ENCODE measurements at places on chromosomes 7 and 10. TPM values are rescaled to one million over a fixed set of nuclear protein-coding genes. Genes with fewer than 3 reads are reported as not detected.

Gene CRYGN
- 0.59 TPM for total RNA-seq

Gene VAX1
- not detected for total RNA-seq

Gene IDI2
- not detected for total RNA-seq

DNA sequence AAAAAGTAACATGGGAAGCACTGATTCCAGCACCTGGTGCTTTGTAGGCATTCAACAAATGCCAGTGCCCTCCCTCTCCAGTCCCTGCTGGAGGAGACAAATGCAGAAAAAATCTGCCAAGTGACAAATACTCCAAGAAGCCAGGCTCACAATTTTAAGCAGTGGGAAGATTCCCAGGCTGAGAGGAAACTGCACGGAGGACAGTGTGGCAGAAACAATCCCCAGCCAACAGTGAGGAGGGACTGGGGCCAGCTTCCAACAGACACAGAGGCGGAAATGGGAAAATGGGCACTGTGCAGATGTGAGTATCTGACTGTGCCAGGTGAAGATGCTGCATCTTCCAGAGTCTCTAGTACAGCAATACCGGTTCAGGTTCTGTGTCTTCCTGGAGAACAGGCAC, 106.3 kb downstream of the SLIT1 start:
- DNase-seq, result no peak

DNA sequence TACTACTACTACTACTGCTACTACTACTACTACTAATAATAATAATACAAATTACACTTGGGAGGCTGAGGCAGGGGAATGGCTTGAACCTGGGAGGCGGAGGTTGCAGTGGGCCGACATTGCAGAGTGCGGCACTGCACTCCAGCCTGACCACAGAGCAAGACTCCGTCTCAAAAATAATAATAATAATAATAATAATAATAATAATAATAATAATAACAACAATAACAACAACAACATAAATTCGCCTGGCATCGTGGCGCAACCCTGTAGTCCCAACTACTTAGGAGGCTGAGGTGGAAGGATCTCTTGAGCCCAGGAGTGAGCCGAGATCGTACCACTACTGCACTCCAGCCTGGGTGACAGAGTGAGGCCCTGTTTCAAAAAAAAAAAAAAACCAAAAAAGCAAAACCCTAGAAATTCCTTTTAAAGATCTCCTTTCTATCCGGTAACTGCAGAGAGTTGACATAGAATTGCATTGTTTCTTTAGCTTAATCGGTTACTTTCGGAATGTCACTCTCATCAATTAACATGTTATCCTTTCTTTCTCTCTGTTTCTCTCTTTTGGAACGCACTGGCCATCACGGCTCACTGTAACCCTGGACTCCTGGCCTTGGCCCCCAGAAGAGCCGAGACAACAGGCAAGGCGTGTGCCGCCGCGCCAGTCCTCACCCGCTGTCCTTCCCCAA, 972 bp downstream of the PHYH start:
- DNase-seq, result no peak

- DNase-seq, result no peak
Observed at GRCh38 chr10:111101796-111102195, 25.0 kb downstream of the ADRA2A start.

DNA sequence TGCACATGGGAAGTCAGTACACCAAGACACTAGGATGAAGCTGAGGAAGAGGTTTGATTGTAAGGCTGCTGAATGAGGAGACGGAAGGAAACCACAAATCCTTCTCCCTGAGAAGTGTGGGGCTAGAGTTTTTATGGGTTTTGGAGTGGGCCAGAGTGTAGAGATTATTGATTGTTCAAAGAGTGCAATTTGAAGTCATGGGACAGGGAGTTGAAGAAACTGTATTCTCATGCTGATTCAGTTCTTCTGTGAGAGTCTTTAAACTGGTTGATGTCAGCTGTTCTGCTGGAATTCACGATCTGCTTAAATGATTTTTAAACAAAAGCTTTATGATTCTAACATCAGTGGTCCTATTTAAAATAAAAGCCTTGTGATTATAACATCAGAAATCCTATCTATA, 91.2 kb downstream of the CSTF2T start:
- DNase-seq, result no peak

DNA sequence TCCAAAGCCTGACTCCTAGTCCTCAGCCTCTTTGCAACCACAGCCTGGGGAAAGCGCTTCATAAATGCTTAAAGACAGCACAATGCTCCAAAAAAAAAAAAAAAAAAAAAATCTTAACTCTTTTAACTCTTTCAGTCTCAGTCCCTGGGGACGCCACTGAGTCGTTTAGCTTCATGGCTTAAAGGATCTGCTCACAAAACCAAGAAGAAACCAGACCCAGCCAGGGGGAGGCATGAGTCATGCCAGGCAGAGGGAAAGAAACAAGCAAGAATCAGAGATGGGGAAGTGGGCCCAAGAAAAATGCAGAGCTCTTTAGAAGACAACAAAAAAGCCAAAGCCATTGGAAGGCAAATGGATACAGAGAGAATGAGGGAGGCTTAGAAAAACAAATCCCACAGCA, 32.5 kb upstream of the DOCK1 start:
- DNase-seq, result peak; percentile 25

DNA sequence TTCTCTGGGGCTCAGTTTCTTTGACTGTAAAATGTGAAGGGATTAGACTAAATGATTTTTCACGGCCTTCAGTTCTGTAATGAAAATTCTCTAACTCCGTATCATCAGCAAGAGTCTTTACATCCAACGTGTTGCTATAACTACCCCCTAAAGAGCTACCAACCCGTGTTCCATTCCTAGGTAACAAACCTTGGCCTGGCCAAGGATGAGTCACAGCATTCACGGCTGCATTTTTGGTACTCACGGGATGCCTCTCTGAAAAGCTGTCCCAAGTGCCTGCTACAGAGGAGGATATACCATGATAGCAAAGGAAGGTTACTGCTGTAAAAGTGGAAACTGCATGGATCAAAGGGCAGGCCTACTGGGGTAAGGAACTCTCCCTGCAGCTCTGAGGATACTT, 5.9 kb downstream of the LRRC4 start:
- DNase-seq, result no peak

DNA sequence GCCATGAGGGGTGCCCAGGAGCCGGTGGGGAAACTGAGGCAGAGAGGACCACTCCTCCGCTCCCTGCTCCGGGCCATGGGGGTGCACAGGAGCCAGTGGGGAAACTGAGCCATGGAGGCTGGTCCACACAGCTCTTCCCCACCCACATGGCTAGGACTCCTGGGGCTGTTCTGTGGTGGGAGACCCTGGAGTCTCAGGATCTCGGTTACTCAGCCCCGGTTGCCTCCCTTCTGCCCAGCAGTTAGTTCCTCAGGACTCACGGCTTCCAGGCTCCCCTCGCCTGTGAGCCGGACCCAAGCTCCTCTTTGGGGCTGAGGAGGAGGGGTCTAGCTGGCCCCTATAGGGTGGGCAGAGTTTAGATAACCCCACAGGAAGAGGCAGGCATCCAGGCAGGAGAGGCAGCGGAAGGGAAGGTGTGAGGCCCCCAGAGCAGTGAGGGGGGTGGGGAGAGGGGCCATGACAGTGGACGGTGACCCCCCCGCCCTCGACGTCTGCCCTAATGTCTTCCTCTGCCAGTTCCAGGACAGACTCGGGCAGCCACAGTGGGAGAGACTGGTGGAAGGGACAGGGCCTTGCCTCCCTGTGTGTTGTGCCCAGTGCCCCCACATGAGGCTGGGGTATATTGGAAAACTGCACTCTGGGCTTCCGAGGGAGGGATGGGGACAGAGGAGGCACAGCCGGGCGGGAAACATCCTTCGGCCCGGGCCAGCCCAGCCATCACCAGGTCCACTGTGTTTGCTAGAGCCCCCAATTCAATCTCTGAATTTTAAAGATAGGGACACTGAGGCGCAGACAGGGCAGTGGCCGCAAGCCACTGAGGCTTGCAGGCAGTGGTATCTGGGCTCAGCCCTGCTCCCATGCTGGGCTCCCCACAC, 4.3 kb downstream of the ELFN1 start:
- DNase-seq, result no peak

DNA sequence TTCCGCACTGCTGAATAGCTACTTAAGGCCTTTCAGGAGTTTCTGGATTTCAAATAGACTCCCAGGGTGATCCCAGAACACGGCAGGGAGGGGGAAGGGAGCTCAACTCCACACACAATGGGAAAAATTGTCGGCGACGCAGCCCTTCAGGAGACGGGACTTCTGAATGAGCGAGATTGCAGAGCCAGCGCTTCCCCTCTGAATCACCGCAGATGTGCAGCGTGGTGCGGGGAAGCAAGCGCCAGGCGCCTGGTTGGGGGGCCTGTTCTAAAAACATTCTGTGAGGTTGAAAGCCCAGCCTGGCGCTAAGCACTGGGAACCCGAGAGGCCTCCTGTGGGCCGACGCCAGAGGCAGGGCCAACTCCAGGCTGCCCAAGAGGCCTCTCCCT, 163.3 kb downstream of the MAD1L1 start:
- no peak for DNase-seq

DNA sequence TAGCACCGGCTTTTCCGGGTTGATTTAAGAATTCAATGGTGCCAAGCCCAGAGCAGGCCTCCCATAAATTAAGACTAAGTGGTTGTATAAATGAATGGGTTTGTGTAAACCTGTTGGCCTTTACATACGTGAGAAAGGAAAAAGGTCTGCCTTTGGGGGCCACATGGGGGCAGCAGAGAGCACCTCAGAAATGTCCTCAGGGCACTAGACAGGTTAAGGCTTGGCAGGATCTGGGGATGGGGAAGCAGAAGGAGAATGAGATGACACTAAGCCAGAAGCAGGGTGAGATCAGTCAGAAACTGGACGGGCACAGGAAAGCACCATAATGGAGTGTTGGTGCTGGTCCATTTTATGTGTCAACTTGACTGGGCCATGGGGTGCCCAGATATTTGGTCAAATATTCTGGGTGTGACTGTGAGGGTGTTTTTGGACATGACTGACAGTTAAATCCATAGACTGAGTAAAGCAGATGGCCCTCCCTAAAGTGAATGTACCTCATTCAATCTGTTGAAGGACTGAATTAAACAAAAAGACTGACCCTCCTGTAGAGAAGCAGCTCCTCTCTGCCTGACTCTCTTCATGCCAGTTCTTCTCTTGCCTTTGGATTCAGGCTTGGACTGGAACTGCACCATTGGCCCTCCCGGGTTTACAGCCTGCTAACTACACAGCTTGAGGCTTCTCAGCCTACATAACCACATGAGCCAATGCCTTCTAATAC, 58.9 kb downstream of the FRMPD2 start:
- peak; percentile 78 for DNase-seq

DNA sequence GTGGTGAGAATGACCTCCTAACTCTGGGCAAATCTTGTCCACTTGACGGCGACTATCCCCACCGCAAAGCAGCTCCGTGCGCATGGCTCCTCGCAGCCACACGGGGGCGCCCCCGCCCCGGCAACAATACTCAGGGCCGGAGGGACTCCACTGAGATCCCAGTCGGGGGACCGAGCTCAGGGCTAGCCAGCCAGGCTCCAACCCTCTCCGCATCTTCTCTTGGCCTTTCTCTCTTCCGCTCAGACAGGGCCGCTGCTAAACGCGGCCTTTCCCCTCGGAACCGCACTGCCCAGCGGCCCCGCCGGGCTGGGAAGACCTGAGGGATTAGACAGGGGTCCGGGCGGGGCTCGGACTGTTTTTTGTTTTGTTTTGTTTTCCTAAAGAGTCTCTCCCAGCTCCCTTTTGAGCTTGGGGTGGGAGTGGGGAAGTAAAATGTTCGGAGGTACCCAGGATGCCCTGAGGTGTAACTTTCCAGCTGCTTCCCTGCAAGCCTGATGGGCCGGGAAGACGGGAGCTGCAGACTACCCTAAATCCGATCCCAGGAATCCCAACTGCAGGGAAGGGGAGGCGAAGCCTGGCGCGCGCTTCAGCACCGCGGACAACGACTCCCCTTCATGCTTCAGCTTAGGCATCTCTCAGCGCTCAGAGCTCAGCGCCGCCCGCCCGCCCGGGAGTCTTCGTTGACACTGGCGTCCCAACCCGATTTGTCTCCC, 2.7 kb downstream of the KCNIP2 start:
- DNase-seq, result peak; percentile 96
